Activated T-cell treated with anti-CD3 and anti-CD28 coated beads, Interleukin-2, amount 50 U/mL, for 72 hours (primary cell): ENCODE measurements at places on chromosomes 7 and 10.
A peak's percentile ranks its signal among the peaks of the same experiment; 100 is the strongest.

- DNase-seq, result no peak
Observed at GRCh38 chr7:108053250-108053649, 50.3 kb upstream of the LAMB1 start.

DNA sequence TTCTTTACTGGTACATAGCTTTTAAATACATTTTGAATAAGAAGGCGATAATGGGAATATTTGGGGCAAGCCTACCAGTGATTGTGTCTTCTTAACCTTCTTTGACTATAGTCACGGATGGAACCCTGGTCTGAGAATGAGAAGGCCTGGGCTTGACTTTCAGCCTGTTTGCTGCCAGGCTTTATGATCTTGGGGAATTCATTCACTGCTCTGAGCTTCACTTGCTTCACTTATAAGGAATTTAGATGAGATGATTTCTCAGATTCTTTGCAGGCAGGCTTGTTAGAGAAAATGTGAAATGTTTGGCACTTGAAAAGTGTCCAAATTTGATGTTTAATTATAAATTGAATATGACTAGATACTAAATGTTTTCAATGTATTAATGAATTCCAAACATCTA is 42.5 kb downstream of the NUP205 start:
- no peak for DNase-seq

GRCh38 chr10:101062232-101063049 is 652 bp downstream of the KAZALD1 start:
- DNase-seq, result peak; percentile 73

DNA sequence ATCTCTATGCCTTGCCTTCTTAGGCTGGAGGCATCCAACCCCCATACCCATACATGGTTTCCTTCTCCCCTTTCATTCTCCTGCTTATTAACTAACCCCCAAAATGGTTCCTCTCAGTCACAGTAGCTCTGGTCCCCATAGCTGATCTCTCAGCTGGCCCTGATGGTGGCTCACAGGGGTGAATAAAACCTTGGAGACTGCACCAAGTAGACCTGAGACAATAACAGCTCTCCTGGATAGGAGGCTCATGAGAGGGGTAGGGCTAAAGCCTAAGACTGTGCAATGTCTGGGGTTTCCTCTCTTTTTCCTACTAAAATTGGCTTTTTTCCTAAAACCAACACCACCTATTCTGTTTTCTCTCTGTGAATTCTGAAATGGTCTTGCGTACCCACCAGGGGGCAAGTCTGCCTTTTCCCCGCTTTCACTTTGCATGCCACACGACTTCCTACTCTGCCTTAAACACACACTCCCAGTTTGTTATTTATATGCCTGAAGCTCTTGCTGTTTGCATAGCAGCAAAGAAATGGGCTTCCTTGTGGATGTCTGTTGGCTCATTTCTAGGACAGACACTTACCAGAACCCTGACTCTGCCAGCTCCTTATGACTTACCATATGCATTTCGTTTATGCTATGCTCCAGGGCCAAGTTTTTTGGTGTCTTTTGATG is 18.4 kb upstream of the PON1 start:
- no peak for DNase-seq

GRCh38 chr7:1140476-1141104 is 19.4 kb downstream of the ZFAND2A start:
- peak; percentile 20 for DNase-seq

DNA sequence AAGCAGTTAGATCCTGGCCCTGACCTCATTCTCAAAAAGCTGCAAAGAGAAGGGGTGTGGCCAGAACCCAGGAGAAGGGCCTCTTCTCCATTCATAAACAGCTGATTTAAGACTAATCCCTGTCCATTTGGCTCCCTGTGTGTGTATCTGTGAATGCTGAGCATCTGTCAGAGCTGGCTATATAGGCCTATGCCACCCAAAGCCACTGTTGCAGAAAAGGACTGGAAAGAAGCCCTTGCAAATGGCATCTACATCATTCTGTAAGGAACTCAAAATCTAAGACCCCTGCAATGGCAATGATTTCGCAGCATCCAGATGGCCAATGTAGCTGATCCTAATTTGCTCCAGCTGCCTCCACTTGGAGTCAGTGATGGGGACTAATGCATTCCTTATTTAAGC is 384.5 kb downstream of the KCNMA1 start:
- DNase-seq, result no peak

- no peak for DNase-seq
Observed at GRCh38 chr10:82847242-82847641, 972.2 kb downstream of the NRG3 start.

DNA sequence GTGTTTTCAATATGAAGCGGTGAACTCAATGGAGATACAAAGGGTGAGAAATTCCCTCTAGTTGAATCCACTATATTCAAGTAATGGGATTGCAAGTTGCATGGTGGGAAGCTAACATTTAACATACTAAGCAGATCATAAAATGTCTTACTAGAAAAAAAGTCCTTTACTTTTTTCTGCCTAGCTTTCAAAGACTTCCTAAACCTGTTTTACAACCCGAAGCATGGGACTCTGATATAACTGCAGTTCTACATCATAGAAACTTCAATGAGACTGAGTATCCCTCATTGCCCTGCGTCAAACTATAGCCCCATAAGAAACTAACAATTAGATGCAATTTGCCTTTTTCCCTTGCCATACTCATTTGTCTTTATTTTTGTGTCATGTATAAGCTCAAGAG is 179.9 kb downstream of the RTKN2 start:
- DNase-seq, result no peak

DNA sequence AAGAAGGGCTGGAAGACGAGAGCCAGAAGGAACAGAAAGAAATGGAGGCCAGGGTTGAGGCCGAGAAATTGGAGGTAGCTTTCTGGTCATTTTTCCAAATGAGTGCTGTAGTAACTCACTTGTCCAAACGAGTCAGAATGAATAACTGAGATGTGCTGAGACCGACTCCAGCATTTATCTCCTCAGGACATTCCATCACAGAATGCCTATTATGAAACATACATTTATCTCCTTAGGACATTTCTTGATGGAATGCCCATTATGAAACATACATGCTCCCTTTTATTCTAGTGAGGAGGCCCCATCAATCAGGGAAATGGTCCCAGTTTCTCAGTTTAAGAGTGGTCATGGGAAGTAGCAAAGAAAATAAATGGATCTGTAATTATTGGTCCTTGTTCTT is 16.5 kb downstream of the AVL9 start:
- no peak for DNase-seq

DNA sequence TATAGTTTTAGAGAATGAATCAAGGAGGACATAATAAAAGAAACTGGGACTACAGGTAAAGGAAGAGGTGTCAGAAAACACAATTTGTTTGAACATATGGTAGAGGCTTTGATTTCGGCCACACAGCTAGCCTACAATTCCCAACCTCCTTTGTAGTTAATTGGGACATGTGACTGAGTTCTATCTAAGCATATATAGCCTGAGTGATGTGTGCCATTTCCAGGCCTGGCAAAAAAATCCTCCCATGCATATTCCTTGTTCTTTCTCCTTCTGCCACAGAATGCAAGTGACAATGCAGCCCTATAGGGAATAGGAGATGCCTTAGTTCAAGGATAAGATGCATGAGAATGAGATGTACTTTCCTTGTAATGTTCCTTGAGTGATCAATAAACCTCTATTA is 590.7 kb upstream of the STEAP1 start:
- no peak for DNase-seq

DNA sequence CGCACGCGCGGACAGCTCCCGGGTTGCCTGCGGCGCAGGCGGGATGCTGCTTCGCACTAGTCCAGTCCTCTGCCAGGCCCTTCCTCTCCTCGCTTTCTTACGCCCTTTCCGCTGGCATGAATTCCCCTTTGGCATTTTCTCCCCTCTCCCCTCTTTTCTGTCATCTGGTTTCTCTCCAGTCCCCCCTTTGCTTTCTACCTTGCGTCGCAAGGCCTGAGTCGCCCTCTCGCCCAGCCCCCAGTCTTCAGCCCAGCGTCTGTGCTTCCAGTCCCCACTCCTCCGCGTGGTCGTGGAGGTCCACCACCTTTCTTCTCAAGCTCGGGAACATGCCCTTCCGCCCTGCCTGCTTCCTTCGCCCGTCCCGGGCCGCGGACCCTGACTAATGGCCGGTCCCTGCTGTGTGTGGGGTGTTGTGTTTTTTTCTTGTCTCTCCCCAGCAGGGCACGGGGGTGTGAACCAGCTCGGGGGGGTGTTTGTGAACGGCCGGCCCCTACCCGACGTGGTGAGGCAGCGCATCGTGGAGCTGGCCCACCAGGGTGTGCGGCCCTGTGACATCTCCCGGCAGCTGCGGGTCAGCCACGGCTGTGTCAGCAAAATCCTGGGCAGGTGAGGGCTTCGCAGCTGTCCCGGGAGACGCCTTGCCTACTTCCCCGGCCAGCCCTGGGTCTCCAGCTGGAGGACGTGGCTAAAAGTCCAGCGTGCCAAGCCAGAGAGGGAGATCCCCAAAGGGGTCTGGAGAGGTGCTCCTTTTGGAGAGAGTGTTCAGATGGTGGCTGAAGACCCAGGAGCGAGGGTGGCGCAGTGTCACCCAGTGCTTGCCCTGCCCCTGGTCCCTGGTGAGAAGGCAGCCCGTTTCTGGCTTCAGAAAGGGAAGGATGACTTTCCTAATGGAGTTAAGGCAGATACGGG is 4.2 kb downstream of the PAX2 start:
- DNase-seq, result no peak

GRCh38 chr7:43311052-43311451 is 198.6 kb downstream of the HECW1 start:
- no peak for DNase-seq

DNA sequence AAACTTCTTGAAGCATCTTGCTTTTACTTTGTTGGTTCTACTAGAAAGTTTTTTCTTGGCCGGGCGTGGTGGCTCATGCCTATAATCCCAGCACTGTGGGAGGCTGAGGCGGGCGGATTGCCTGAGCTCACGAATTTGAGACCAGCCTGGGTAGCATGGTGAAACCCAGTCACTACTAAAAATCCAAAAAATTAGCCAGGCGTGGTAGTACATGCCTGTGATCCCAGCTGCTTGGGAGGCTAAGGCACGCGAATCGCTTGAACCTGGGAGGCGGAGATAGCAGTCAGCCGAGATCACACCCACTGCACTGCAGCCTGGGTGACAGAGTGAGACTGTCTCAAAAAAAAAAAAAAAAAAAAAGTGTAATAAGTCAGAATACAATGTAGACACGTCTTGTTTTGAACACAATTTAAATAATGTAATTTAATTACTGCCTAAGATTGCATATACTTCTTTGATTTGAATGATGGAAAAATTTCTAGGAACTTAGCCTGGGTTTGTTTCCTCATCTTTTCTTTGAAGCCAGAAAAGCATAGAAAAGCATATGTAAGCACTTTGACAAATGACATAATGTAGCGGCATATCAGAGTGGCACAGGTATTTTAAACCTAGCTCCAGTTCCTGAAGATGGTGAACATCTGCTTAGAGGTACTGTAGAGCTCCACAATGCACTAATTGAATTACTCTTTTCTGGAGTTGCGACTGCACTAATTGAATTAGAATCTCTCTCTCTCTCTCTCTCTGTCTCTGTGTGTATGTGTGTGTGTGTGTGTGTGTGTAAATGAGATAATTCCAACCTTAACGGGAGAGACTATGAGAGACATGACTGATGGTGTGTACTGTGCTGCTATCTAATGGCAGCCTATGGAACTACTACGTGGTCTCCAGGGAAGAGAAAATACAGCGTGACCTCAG is 87.8 kb downstream of the BTRC start:
- DNase-seq, result peak; percentile 9

- DNase-seq, result peak; percentile 48
Observed at GRCh38 chr7:41940760-41941343, 238.0 kb upstream of the INHBA start.

DNA sequence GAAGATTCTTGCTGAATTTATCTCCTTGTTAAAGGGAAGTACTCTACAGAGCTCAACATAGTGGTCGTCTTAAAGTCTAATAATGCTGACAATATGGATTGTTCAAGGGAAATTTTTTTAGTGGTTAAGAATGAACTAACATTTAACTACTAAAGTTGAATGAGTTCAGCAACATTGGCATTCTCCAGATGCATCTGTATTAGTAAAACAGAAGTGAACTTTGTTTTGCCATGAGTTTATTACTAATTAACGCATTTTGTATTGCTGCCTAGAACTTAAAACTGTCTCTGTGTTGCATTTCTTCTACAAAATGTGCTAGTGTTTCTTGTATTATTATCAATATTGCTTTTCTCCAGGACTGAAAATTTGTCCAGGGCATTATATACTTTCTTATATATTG is 67.5 kb downstream of the C1GALT1 start:
- DNase-seq, result no peak

DNA sequence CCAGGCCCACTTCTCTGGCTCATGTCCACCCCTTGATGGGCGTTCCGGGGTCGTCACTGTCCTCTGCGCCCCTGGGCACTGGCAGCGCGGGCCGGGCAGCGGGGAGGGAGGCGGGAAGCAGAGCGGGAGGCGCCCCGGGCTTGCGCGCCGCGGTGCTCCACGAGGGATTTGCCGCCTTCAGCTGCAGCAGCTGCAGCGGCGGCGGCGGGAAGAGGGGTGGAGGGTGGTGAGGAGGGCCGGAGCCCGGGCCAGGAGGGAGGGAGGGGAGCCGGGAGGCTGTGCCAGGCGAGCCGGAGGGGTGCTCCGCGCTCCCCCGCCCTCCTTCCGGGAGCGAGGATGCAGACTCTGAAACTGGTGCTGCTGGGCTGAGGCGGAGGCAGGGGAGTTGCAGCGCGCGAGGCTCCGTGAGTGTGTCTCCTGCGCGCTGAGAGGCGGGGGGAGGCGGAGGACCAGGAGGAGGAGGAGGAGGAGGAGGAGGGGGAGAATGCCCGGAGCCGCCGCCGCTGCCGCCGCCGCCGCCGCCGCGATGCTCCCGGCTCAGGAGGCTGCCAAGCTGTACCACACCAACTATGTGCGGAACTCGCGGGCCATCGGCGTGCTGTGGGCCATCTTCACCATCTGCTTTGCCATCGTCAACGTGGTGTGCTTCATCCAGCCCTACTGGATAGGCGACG is at the start of gene LHFPL3:
LHFPL3 (plus strand) TSS at position 308 of the 674 bp plus-strand sequence.
- peak; percentile 4 for DNase-seq

GRCh38 chr7:106869954-106870353 is 4.9 kb downstream of the PIK3CG start:
- no peak for DNase-seq

- no peak for DNase-seq
Observed at GRCh38 chr10:116676118-116676517, 55.4 kb downstream of the PNLIPRP2 start.

DNA sequence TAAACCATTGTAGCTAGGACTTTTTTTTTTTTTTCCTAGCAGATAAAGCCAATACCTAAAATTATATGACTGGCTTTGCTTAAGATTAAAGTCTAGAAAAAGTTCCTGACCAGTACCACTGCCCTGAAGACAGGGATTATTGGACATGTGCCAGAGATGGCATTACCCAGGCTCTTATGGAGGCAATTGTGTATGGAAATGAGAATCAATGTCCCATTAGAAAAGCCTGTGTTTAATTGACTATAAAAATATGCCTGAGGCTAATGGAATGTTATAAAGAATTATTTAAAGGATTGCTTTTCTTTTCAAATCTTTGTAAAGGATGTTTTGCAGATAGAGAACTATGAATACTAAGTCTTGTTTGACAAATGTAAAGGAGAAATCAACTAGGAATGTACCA is 196.7 kb downstream of the ANK3 start:
- DNase-seq, result no peak

GRCh38 chr7:150685219-150686029 is at the start of gene GIMAP2:
Gene GIMAP2 (plus strand): TSS chr7:150685706. CDS start chr7:150687060, 1,354 bp downstream.
- DNase-seq, result peak; percentile 29
